ENCODE measurements at places on chromosomes 2 and 18.

DNA sequence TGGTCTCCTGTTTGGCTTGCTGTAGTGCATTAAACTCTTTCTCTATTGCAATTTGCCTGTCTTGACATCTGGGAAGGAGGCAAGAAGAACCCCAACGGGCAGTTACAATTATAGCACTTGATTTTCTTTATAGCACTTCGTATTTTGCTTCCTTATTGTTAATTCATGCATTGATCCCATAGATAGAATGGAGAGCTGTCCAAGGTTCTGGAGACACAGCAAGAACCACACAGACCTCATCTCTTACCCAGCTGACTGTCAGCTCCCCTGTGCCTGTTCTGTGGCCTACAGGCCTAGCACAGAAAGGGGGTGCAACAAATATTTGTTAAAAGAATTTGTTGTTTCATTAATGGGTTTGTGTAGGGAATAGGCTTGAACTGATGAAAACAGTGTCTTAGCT, 194.3 kb downstream of the GALNT1 start:
- DNase-seq, result no peak

DNA sequence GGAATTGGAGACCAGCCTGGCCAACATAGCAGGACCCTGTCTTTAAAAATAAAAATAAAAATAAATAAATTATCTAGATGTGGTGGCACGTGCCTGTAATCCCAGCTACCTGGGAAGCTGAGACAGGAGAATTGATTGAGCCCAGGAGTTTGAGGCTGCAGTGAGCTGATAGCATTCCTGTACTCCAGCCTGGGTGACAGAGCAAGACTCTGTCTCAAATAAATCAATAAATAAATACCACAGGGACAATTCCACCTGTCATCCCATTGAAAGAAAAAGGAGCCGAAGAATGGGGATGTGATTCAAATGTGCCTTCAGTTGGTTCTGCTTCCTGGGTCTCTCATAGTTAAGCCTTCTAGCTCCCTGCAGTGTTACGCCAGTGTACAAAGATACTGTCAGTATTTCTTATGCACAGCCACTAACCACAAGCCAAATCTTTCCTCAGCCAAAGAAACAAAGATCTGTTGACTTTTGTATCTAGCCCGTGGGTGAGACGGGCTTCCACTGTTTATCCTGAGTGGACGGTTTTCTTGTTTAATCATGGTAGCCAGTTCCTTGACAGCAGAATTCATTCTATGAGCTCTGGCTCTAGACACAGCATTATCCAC, 12.6 kb downstream of the LGALSL start:
- no peak for DNase-seq

DNA sequence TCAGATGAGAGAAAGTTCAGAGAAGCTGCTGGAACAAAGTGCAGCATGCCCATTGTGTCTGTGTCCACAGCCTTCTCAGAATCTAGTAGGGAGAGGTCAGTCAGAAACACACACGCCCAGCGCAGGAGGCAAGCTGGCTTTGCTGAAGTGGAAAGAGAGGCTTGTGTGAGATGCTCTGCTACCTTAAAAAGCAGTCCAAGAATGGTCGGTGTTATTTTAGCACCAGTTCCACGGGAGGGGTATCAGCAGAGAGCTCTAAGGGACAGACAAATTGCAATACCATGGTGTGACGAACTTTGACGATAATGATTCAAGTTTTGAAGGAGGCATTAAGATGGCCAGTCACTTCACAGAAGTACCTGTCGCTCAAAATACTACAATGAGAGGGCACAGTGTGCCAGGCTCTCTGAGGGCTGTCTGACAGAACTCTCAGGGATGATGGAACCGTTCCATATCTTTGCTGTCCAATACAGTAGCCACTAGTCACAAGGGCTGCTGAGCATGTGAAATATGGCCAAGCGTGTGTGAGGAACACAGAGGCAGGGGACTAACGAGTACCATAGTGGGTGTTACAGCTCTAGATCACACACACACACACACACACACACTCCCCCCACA, 237.5 kb upstream of the TMEM200C start:
- DNase-seq, result no peak

- no peak for DNase-seq
Measured at GRCh38 chr2:232689152-232689910, 7.8 kb upstream of the GIGYF2 start.

DNA sequence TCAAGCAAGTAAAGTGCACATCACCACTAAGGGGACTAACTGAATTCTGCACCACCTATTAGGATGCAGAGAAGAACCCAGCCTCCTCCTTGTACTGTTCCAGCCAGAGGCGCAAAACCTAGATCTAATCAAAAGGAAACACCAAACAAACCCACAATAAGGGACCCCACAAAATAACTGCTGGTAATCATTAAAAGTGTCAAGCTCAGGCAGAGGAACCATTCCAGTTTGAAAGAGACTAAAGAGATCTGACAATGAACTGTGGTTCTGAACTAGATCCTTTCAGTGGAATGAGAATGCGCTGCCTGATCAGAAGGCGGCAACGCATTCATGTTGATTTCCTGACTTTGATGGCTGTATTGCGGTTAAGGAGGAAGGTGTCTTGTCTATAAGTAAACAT, 16.8 kb downstream of the HDLBP start:
- no peak for DNase-seq

- DNase-seq, result no peak
Measured at GRCh38 chr18:10152475-10152874, 238.7 kb downstream of the VAPA start.

DNA sequence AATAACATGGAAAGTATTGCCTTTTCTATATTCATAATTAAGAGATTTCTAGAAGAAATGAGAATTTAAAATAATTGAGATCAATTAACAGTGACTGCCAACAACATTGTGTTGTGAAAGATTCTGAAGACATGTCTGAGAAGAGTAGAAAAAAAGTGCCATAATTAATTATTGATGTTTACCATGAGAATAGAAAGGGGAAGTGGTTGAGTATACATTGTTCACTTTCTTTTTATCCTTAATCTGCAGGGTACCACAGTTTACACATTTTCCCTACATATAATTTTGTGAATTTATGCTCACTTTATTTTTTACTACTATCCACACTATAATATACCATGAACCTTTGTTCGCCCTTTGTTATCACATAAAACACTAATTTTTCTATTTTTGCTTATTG, 47.1 kb upstream of the UBE2E3 start:
- no peak for DNase-seq

DNA sequence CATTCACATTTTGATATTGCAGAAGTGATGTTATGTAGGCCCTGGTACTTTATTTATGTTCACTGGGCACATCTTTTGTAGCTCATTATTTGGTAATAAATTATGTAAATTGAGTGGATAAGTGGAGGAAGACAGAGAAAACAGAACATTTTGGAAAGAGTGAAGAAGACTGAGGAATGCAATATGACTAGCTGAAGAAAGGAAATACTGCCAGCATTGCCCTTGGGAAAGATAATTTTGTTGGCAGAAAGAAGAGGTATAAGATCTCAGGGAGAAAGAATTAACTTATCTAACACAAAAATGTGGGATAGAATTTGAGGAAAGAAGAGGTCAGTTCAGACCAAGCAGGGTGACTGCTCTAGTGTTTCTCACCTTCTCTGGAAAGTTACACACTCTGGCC, 118.8 kb downstream of the TTC27 start:
- no peak for DNase-seq

DNA sequence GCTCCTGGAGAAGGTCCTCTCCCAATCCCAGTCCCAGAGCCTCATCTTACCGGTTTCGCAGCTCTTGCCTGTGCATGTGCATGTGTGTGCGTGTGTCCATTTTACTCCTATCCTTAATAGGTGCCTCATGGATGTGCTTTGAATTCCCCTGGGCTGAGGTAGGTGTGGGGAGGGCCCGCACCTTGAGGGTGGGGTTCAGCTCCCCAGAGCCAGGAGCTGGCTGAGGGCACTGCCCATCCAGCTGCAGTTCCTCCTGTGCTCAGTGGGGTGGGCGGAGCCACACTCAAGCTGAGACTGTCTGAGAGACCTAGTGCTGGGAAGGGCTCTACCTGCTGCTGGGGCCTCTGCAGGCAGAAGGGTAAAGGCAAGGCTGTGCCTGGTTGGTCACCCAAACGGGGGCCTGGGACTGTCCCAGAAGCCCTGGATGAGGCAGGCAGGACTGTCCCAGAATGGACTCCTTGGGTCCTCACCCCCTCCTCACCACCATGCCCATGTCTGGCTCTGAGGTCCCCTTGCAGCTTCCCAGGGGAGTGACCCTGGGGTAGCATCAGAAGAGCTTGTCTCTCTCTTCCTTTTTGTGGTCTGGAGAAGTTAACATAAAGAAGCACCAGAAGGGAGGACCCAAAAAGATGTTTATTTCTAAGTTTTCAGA, 8.9 kb downstream of the GDF7 start:
- DNase-seq, result no peak

GRCh38 chr2:237672731-237673129, 45.3 kb downstream of the LRRFIP1 start:
- no peak for DNase-seq

- DNase-seq, result no peak
Measured at GRCh38 chr2:46180189-46180588, 117.0 kb upstream of the EPAS1 start.

GRCh38 chr18:31661965-31662364, 22.4 kb downstream of the B4GALT6 start:
- no peak for DNase-seq

GRCh38 chr2:158412206-158412605, 44.3 kb downstream of the CCDC148 start:
- no peak for DNase-seq

DNA sequence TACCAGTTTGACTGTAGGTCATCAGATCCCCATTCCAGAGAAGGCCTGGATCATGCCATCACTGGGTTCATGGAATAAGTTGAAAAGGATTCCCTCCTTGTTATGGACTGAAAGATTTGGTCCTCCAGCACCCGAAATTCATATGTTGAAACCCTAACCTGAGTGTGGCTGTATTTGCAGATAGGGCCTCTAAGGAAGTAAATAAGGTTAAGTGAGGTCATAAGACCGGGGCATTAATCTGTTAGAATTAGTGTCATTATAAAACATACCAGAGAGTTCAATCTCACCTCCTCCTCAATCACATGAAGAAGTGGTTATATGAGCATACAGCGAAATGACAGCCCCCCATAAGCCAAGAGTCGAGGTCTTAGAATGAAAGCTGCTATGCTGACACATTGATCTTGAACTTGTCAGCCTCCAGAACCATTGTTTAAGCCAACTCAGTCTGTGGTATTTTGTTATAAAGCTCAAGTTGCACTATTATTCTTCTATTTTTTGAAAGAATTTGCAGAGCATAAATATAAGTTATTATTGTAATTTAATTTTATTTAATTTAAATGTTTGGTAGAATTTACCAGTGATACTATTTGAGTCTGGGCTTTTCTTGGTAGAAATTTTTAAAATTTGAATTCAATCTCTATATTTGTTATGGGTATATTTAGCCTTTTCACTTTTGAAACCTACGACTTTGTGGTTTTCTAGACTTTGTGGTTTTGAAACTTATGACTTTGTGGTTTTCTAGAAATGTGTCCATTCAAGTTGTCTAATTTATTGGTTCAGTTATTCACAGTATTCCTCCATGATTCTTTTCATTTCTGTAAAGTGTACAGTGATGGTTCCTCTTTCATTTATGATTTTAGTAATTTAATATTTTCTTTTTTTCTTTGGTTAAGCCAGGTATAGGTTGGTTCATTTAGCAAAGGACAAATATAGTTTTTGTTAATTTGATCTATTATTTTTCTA, 1206.7 kb upstream of the CDH2 start:
- DNase-seq, result no peak

DNA sequence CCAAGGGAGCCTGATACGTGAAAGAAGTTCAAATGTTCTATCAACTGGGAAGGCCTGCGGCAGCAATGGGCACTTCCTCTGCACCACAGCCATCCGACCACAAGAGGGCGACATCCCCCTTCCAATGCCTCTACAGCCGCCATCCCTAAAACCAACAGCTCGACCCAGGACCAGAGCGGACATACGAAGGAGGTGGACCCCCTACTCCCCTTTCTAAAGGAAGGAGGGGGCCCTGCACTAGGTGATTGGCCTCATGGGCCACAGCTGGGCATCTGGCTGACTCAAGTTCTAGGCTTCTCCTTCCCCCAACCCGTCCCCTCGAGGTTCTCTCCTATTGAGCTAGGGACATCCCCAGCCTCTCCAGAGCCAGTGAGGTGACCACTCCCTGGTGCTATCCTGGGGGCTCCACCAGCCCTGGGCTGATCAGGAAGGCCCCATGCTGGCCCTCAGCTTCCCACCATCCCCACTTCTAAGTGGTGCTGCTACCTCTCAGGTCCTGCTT, 217.2 kb downstream of the TNS1 start:
- DNase-seq, result no peak

- no peak for DNase-seq
Measured at GRCh38 chr2:150705767-150706166, 218.3 kb upstream of the RND3 start.

GRCh38 chr2:5394223-5394622, 298.0 kb upstream of the SOX11 start:
- DNase-seq, result no peak

- DNase-seq, result no peak
Measured at GRCh38 chr2:105678346-105678745, 66.4 kb upstream of the NCK2 start.

DNA sequence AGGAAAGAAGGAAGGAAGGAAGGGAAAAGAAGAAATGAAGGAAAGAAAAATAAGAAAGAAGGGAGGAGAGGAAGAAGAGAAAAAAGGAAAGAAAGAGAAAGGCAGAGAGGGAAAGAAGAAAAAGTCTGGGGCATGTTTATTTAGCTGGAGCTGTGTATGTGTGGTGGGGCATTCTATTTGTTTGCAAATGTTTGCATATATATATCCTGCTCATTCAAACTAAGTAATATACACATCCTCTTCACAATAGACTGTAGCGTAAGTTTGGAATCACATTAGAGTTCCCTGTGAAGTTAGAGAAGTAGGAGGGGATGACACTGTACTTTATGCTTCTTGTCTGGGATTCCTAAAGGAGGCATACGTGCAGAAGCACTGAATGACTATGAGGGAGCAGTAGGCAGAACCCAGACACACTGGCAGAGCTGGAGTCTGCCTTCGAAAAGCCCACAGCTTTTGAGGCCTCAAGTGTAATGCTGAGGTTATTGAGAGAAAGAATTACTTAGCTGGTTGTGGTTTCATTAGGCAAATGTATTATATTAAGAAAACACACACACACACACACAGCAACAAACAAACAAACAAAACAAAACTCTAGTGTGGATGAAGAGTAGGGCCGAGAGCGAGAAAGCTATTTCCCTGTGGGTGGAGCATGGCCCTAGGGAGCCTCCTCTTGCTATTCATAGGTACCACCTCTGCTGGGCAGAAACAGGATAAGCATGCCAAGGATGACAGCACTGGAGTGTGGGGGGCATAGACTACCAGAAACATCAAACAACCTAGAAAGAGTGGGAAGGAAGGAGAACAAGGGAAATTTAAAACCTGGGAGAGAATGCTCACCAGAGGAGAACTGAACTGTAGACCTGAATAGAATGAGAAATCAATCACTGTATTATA, 905.1 kb upstream of the NXPH2 start:
- DNase-seq, result no peak

- no peak for DNase-seq
Measured at GRCh38 chr2:31247711-31248110, 13.8 kb downstream of the EHD3 start.

DNA sequence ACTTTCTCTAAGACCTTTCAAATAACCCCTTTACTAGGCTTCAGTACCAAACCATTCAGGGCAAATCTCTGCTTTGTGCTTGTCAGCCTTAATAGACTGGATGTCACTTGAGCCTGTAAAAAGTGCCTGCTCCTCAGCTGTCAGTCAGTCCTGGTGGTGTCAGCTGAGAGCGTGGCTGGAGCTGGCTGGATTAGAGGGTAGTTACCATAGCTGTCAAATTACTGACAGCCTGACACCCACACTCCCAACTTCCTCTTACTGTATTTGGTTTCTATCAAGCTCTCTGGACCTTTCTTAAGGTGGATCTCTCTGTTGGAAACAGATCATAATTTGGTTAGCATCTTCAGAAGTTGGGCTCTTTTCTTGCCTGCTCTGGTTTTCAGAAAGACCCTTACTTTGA, 371.4 kb upstream of the ATP5MC3 start:
- no peak for DNase-seq
